Left renal pelvis (tissue), 4 donors: ENCODE measurements at places on chromosomes 4 and X. TPM values are rescaled to one million over a fixed set of nuclear protein-coding genes. Genes with fewer than 3 reads are reported as not detected.

- no peak for DNase-seq
Measured at GRCh38 chr4:89067417-89067816, 10.4 kb upstream of the FAM13A start.

Gene DKK2
- polyA plus RNA-seq: 1.5 TPM

GRCh38 chr4:23260511-23260910 lies 567.8 kb downstream of the GBA3 start:
- DNase-seq: no peak

Gene CD38
- polyA plus RNA-seq: 1.1 TPM

Gene HMX1
- polyA plus RNA-seq: not detected

Gene GABRE
- 5.9 TPM for polyA plus RNA-seq

GRCh38 chr4:95180531-95181242 lies 368.1 kb downstream of the UNC5C start:
- DNase-seq: no peak

Gene RASSF6
- 6.2 TPM for polyA plus RNA-seq

GRCh38 chrX:70172221-70172620 lies 5.1 kb upstream of the DGAT2L6 start:
- no peak for DNase-seq

DNA sequence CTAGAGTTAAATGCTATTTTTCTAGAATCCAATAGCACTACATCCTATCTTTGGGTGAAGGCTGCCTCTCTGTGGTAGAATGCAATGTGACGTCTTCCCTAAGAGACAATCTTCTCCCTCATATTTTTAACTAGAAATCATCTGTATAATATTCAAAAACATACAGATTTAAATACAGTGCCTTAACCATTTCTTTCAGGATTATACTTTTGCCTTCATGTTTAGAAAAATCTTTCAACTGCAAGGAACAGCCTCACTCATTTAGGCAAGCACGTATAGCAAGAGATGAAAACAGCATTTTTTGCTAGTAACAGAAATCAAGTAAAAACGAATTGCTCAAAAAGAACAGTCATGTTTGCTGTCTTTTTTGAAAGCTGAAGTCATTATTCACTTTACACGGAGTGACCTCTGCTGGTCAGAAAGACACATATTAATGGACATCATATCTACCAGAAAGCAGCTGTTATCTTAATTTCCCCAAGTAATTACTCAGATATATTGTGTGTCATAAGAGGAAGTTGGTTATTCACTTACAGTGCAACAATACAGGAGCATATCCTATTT lies 422.3 kb downstream of the STPG2 start:
- no peak for DNase-seq

Gene TMPRSS11F
- not detected for polyA plus RNA-seq

GRCh38 chrX:28189011-28189410 lies 207.8 kb upstream of the DCAF8L1 start:
- DNase-seq: no peak

Gene UGT2B15
- 0.09 TPM for polyA plus RNA-seq
